Activated CD4-positive, alpha-beta memory T cell treated with anti-CD3 and anti-CD28 coated beads for 36 hours (primary cell): ENCODE measurements at places on chromosomes 2 and 18. TPM values are rescaled to one million over a fixed set of nuclear protein-coding genes. Genes with fewer than 3 reads are reported as not detected.
A peak's percentile ranks its signal among the peaks of the same experiment; 100 is the strongest.

AQP12B gene
- not detected for total RNA-seq

KIAA2012 gene
- total RNA-seq, result not detected

DOCK10 gene
- 134 TPM for total RNA-seq

KCNIP3 gene
- total RNA-seq, result not detected

CAPN14 gene
- total RNA-seq, result 0.19 TPM

HMSD gene
- 19.5 TPM for total RNA-seq

TMEM87B gene
- total RNA-seq, result 24.1 TPM

CRYGC gene
- not detected for total RNA-seq

SCRN3 gene
- total RNA-seq, result 12.4 TPM

IL18R1 gene
- total RNA-seq, result 25.5 TPM

IL1R2 gene
- total RNA-seq, result 35.6 TPM

SLC30A3 gene
- 0.86 TPM for total RNA-seq

DNA sequence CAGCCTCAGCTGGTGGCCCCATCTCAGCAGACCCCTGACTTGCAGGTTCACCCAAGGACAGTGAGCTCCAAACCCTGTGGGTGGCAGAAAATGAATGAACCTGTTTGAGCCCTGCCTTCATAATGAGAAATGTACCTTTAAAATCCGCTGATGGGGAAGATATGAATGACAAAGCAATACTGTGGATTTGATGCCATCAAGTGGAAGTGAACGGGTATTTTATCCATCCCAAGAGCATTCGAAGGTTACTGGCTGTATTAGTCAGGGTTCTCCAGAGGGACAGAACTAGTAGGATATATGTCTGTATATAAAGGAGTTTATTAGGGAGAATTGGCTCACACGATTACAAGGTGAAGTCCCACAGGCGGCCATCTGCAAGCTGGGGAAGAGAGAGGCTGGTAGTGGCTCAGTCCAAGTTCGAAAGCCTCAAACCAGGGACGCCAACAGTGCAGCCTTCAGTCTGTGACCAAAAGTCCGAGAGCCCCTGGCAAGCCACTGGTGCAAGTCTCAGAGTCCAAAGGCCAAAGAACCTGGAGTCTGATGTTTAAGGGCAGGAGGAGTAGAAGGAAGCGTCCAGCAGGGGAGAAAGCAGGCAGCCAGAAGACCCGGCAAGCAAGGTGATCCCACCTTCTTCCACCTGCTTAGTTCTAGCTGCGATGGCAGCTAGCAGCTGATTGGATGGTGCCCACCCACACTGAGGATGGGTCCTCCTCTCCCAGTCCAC, 32.1 kb downstream of the TOGARAM2 start:
- H3K4me3 ChIP-seq, result peak overlapping the region; percentile 79
- peaks cover 89% of the 10 kb centered on the region for H3K4me1 ChIP-seq

- H3K27ac ChIP-seq, result no peak overlapping the region
- no peaks in the 10 kb centered on the region for H3K27me3 ChIP-seq
- H3K4me3 ChIP-seq, result no peak overlapping the region
- no peaks in the 10 kb centered on the region for H3K36me3 ChIP-seq
- DNase-seq, result no peak
- H3K4me1 ChIP-seq, result no peaks in the 10 kb centered on the region
Observed at GRCh38 chr2:150599889-150600288, 112.4 kb upstream of the RND3 start.

DNA sequence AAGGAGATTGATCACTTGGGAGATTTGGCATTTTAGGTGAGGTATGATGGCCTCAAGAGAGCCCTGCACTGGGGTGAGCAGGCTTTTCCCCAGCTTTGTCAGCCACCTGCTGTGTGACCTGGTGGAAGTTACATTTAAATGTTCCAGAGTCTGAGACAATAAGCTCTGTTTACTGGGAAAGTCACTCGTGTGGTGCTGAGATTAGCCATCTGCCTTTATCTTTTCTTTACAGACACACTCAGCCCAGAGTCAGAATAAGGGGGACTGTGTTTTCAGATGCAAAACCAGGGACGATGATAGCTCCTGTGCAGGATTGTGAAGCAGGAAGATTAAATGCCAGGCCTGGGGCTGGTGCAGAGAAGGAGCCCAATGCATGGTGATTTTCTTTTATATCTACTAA, 47.9 kb downstream of the SH3RF3 start:
- no peak overlapping the region for H3K27ac ChIP-seq
- H3K4me1 ChIP-seq, result peaks cover 5% of the 10 kb centered on the region
- H3K36me3 ChIP-seq, result no peaks in the 10 kb centered on the region
- no peak overlapping the region for H3K4me3 ChIP-seq
- peaks cover 9% of the 10 kb centered on the region for H3K27me3 ChIP-seq

DNA sequence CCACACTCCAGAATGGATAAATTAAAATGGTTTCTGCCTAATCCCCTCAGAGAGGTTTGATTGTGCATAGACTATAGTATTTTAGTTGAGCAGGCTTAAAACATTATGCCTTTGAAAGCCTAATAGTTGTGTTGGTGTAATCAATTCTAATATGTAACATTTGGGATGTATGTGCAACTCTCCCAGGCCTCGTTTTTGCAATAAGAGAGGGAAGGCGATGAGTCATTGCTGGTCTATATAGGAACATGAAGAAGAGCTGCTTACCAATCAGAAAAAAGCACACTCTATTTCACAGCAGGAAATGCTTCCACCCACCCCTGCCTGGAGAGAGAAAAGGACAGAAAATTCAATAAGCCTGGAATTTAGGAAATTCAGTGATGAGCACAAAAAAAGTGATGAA, 1424.0 kb upstream of the PIK3C3 start:
- no peak overlapping the region for H3K4me3 ChIP-seq
- H3K36me3 ChIP-seq, result no peaks in the 10 kb centered on the region
- H3K4me1 ChIP-seq, result no peaks in the 10 kb centered on the region
- no peaks in the 10 kb centered on the region for H3K27me3 ChIP-seq

DNA sequence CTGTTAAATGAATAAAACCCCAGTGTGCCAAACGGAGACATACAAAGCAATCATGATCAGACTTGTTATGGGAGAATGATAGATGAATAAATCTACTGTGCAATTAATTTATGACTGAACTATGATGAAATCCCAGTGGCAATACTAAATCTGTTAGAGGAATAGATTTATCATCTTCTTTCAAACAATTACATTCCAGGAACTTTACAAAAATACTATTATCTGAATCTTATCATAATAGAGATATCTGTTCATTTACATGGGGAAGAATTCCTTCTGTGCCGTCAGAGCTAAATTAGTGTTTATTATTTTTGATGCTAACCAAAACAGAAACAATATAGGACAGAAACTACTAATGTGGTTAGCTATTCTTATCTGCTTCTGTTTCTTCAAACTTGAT, 208.5 kb downstream of the CAMKMT start:
- H3K27ac ChIP-seq, result no peak overlapping the region
- H3K4me3 ChIP-seq, result no peak overlapping the region
- no peaks in the 10 kb centered on the region for H3K27me3 ChIP-seq
- H3K36me3 ChIP-seq, result no peaks in the 10 kb centered on the region

GRCh38 chr2:141703501-141703900, 427.3 kb downstream of the LRP1B start:
- no peaks in the 10 kb centered on the region for H3K27me3 ChIP-seq
- no peaks in the 10 kb centered on the region for H3K36me3 ChIP-seq
- no peak overlapping the region for H3K4me3 ChIP-seq
- DNase-seq, result no peak
- no peaks in the 10 kb centered on the region for H3K4me1 ChIP-seq

- no peak overlapping the region for H3K27ac ChIP-seq
- no peaks in the 10 kb centered on the region for H3K4me1 ChIP-seq
- peaks cover 2% of the 10 kb centered on the region for H3K36me3 ChIP-seq
- no peak for DNase-seq
- H3K27me3 ChIP-seq, result no peaks in the 10 kb centered on the region
Observed at GRCh38 chr18:26309281-26309680, 83.0 kb downstream of the TAF4B start.

DNA sequence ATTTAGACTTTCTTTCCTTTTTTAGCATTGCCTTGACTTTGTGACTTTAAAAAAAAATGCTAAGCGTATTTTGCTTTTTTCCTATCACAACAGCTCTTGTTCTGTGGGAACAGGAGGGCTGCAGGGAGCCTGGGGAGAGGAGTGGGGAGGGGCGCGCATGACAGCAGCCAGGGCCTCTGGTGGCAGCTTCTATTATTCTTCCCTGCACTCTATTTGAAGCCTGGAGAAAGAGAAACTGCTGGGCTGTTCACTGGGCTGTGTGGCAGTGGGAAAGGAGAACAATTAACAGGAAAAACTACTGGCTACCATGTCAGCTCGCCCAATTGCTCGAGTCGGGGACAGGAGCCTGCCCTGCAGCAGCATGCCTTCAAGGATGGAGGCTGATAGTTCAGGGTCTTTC, 119.0 kb upstream of the ZBTB14 start:
- no peaks in the 10 kb centered on the region for H3K36me3 ChIP-seq
- H3K27ac ChIP-seq, result no peak overlapping the region
- H3K27me3 ChIP-seq, result peaks cover 7% of the 10 kb centered on the region

GRCh38 chr2:127052057-127052770, 54.7 kb downstream of the BIN1 start:
- no peak overlapping the region for H3K4me3 ChIP-seq
- no peak for DNase-seq
- no peaks in the 10 kb centered on the region for H3K27me3 ChIP-seq

DNA sequence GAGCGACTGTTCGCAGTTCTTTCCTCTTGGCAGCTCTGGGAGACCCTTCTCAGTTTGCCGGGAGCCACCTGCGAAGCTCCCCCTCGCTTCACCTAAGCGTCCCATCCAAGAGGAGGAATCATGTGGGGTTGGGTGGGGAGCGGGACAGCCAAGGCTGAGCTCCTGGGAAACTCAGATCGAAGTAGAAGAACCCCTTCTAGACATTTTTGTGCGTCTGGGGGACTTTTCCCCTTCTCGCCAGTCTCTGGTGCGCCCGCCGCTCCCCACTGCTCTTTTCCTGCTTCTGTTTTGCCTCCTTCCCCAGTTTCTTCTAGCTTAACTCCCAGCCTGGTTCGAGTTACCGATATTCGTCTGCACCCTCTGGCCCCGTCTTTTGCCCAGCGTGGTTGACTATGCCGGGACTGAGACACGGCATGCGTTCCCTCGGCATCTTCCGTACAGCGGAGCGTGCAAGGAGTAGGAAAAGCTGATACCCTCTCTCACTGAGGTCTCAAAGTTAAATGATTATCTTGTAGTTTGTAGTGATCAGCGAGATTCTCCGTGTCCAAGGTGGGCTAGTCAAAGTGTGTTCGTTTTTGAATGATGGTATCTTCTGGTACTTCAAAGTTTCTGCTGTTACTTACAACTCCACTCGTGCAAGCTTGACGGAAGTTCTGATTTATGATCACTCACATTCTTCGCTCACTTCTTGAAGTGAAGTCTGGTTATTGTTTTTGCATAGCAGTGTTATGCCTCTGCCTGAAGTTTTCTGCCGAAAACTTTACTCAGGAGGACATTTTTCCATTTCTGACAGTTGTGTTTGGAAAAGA, 664 bp downstream of the CAMKMT start:
- peak overlapping the region; percentile 99 for H3K27ac ChIP-seq
- H3K4me1 ChIP-seq, result peaks cover 47% of the 10 kb centered on the region
- H3K27me3 ChIP-seq, result no peaks in the 10 kb centered on the region
- DNase-seq, result peak; percentile 55

- DNase-seq, result no peak
- H3K4me1 ChIP-seq, result no peaks in the 10 kb centered on the region
- no peak overlapping the region for H3K27ac ChIP-seq
- no peak overlapping the region for H3K4me3 ChIP-seq
- peaks cover 26% of the 10 kb centered on the region for H3K36me3 ChIP-seq
Observed at GRCh38 chr2:227341553-227341952, 16.5 kb downstream of the MFF start.

DNA sequence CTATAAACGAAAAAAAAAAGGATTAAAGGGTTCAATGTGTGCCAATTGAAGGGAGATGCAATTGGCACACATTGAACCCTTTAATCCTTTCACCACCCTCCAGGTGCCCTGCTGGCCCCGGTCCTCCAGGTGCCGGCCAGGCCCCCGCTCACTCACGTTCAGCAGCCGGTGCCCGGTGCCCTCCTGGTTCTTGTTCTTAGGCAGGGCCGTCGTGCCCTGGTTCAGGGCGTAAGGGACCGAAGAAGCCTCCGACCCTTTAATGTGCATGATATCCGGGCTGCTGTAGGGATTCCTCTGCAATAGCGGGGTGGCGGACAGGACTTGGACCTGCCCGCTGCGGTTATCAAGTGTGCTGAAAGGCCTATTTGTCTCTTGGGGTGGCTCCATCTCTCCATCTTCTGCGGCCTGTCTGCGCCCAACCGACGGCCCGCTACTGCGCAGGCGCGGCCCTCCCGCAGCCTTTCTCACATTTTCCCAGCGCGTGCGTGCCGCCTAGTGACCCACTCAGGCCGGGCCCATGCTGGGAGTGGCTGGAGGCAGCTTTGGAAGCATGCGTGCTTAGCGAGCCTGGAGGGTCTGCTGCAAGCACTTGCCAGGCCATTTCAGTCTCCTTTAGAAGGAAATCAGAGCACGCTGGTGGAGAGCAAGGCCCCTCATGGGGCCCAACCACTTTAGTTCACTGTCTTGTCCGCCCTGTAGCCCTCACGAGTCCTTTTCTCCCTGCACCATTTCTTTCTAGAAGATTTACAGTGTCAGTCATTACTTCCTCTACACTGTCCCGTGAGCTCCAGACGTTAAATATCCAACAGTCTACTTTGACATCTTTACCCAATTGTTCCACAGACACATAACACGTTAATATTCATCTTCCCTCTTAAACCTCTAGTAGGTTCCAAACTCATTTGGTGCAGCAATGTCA, 24.3 kb downstream of the TMEM237 start:
- no peak overlapping the region for H3K4me3 ChIP-seq
- H3K27ac ChIP-seq, result no peak overlapping the region
- H3K36me3 ChIP-seq, result no peaks in the 10 kb centered on the region
- no peaks in the 10 kb centered on the region for H3K4me1 ChIP-seq
- no peak for DNase-seq
- H3K27me3 ChIP-seq, result no peaks in the 10 kb centered on the region

DNA sequence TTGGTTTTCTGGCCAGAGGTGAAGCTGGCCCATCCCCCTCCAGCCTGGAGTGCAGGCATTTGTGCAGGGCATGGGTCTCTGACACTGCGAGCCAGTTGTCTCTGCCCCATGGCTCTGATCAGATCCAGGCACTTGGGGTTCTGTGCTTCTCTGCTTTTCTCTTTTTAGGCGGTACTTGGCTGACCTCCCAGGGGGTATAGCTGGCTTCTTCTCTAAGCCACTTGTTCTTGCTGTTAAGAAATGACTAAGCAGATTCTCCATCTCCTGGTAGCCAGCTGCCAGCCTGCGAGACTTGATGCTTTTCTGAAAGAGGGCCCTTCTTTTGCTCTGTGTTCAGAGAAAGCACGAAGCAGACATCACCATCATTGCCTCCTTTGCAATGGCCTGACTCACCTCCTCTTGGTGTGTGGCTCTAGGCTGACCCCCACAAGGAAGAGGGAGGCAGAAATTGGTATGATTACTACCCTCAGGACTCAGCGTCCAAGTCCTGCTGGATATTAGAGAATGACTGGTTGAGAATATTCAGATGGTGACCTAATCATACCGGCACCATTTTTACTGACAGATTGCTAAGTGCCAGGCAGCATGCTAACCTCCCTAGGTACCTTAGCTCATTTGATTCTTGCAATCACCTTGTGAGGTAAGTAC, 32.7 kb downstream of the TNP1 start:
- H3K36me3 ChIP-seq, result no peaks in the 10 kb centered on the region
- DNase-seq, result no peak
- no peaks in the 10 kb centered on the region for H3K4me1 ChIP-seq
- H3K4me3 ChIP-seq, result no peak overlapping the region
- peaks cover 5% of the 10 kb centered on the region for H3K27me3 ChIP-seq
- H3K27ac ChIP-seq, result no peak overlapping the region

GRCh38 chr2:190685333-190685732, 36.5 kb downstream of the NAB1 start:
- H3K4me3 ChIP-seq, result no peak overlapping the region
- no peak overlapping the region for H3K27ac ChIP-seq
- H3K36me3 ChIP-seq, result peaks cover 40% of the 10 kb centered on the region
- DNase-seq, result no peak
- H3K4me1 ChIP-seq, result peaks cover 20% of the 10 kb centered on the region

GRCh38 chr2:173865971-173866873, 99.0 kb downstream of the SP3 start:
- H3K36me3 ChIP-seq, result no peaks in the 10 kb centered on the region
- H3K4me3 ChIP-seq, result no peak overlapping the region
- H3K27ac ChIP-seq, result no peak overlapping the region
